ENCODE measurements at places on chromosomes 6 and 20.

DNA sequence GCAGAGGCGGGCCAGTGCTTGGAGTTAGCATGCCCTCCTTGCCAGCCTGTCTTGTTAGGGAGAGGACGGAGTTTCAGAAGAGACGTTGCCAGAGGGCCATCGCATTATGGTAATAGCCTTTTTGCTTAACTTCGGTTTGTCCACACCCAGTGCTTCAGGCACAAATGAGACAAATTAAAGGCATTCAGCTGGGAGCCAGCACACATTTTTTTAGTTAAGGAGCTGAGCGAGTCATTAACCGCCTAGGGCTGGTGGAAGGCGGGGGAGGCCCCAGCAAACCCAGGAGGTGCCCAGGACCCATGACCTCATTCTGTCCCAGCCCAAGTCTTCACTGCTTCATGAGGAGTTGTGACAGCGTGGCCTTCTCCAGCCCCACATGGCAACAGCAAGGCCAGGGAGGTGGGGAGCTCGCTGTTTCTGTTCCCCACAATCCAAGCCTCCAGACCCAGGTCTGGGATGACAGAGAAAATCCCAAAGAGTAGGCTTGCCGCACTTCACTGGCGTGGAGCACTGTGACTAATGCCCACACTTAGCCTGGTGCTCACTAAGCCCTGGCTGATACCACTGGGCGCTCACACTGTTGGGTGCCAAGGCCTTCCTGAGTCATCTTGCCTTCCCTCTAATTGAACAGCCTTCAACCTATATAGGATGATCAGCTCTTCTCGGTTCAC lies 237.1 kb downstream of the ANKRD60 start:
- DNase-seq = no peak

GRCh38 chr20:54250691-54251090 lies 42.8 kb downstream of the PFDN4 start:
- no peak for DNase-seq

GRCh38 chr20:36465109-36466080 lies 75.9 kb upstream of the MYL9 start:
- DNase-seq = no peak

DNA sequence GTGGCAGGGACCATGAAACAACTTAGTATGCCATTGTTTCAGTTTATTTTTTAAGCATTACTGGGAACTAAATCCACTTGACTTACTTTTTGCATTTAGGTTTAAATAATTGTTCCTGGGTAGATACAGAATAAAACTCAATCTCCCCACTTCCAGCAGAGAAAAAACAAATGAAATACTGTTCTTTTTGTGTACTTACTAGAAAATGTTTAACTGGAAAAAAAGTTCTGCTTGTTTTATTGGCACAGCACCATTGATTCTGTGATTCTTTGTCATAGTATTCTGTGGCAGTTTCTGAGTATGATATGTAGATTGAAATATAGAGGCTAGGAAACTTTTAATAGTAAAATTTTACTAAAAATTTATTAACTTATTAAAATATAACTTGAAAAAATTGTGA lies 10.2 kb downstream of the ASXL1 start:
- DNase-seq = no peak

GRCh38 chr6:76633259-76633658 lies 560.8 kb upstream of the IMPG1 start:
- peak; percentile 5 for DNase-seq

DNA sequence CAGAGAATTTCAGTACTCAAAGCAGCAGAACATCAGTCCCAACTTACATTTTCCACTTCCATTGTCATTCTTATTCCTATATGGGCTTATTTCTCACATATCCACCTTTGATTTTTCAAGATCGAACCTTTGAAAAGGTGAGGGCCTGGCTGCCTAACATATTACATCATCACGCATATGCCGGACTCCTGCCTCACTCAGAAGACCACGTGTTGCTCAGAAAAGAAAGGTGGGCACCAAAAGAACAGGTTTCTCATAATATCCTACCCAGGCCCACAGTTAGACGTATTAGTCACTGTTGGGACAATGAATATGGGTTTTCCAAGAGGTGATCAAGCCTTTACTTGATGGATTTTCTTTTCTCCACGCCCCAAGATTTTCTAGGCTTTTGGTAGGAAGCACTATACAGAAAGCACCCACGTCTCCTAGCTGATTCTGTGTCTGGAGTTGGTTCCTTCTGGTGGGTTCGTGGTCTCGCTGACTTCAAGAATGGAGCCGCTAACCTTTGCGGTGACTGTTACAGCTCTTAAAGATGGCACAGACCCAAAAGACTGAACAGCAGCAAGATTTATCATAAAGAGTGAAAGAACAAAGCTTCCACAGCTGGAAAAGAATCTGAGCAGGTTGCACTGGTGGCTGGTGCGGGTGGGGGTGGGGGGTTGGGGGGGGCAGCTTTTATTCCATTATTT lies 168.9 kb downstream of the ATXN1 start:
- peak; percentile 6 for DNase-seq

- DNase-seq = no peak
Observed at GRCh38 chr20:21663465-21663864, 42.0 kb upstream of the PAX1 start.

DNA sequence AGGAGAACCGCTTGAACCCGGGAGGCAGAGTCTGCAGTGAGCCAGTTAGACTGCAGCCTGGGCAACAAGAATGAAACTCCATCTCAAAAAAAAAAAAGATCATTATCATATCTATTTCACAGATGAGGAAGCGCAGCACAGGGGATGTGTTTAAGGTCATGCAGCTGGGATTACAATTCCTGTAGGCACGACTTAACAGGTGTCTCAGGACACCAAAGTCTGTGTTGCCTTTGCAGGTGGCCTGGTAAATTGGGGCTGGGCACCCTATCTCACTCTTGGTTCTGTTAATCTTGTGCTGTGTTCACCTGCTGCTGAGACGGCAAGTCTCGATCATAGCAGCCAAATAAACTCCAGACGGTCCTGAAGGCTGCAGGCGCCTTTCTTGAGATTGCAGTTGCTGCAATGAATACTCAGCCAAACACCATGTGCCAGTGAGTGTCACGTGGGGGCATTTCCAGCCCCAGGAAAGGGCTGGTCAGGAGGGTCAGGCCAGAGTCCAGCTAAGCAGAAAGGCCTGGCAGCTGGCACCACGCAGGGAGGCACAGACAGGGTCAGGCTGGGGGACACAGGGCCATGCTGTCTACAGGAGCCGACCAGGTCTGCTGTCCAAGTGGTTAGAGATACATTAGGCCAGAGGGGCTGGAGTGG lies 55.8 kb downstream of the FGD2 start:
- no peak for DNase-seq

DNA sequence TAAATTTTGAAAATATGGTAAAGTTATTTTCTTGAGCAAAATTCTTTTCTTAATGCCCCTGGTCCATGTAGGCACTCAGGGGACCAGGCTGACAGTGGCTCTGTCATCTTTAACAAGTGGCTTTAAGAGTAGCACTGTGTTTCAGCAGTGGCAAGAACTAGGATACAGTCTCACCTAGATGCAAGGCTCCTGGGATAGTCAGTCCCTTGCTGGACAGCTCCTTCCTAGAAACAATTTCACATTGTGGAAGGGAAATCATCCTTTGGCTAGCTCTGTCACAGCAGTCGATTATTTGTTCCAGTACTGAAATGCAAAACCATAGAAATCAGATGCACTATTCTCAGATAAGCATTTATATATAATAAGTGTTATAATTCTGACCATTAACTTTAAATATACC lies 175.4 kb upstream of the KCNQ5 start:
- no peak for DNase-seq

All from Jurkat, Clone E6-1 (cell line).